ENCODE measurements at places on chromosomes 1 and 21.

GRCh38 chr21:44962403-44962966 is 22.7 kb downstream of the SLX9 start:
- no peak overlapping the region for H3K27ac ChIP-seq
- no peaks in the 10 kb centered on the region for H3K27me3 ChIP-seq
- H3K4me1 ChIP-seq: peaks cover 82% of the 10 kb centered on the region
- H3K36me3 ChIP-seq: no peaks in the 10 kb centered on the region

DNA sequence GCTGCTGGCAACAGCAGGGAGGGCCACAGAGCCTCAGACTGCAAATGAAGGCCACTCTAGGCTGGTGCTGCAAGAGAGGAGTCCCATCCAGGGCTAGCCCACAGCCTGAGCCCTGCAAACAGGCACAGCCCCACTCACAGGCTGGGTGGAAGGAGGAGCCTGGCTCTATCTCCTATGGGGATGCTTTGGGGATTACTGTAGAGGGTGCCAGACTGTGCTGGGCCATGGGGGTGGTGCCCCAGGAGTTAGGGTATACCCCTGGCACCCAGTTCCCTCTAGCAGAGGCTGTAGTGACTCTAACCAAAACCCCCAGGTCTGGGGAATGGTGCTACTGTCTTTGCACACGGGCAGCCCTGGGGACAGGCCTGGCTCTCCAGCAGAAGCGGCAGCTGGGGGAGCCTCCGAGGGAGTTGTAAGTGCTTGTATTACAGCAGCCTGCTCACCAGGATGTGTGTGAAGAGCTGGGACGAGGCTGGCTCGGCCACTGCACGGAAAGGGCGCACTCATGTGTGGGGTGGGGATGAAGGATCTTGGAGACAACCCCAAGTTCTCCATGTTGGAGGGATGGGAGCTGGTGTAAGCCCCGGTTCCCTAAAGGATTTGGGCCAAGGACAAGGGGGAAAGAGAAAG is 23.4 kb upstream of the EVA1B start:
- H3K36me3 ChIP-seq: peaks cover 81% of the 10 kb centered on the region
- H3K27ac ChIP-seq: no peak overlapping the region
- no peak overlapping the region for H3K4me3 ChIP-seq
- H3K4me1 ChIP-seq: peaks cover 32% of the 10 kb centered on the region
- H3K27me3 ChIP-seq: no peaks in the 10 kb centered on the region

GRCh38 chr1:20322081-20322824 is 31.6 kb downstream of the VWA5B1 start:
- H3K36me3 ChIP-seq: no peaks in the 10 kb centered on the region
- peaks cover 12% of the 10 kb centered on the region for H3K4me1 ChIP-seq
- no peak overlapping the region for H3K27ac ChIP-seq
- no peak for DNase-seq
- peaks cover 6% of the 10 kb centered on the region for H3K27me3 ChIP-seq

DNA sequence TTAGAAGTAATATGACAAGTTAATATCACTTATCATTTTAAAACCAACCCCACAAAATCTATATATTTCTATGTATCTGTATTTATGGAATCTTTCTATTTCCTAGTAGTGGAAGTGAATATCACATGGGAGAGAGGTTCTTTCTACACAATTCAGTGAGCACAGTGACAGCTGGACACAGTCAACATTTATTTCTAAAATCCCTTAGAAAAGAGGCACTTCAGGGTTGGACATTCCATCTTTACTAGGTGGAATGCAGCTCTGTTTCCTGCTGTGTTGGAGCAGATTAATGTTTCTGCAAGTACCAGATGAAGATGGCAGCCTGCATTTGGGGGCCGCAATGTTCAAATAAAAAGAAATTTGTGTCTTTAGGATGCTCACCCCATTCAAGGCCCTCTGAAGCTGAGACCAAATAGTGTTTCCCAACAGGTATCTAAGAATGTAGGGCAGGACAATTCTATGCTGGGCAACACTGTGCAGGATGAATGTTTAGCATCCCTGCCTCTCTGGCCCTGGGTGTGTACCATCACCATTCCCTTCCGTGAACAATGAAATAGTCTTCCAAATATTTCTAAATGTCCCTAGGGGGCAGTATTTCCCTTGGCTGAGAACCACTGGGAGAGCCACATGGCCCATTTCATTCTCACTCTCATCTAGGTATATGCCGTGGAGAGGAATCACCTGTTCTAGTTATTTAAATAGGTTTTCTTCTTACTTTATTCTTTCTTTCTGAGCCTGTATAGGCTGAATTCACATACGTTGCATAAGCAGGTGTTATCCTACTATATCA is 394.8 kb downstream of the PRDM2 start:
- no peak overlapping the region for H3K27ac ChIP-seq
- no peak for DNase-seq
- H3K36me3 ChIP-seq: no peaks in the 10 kb centered on the region

DNA sequence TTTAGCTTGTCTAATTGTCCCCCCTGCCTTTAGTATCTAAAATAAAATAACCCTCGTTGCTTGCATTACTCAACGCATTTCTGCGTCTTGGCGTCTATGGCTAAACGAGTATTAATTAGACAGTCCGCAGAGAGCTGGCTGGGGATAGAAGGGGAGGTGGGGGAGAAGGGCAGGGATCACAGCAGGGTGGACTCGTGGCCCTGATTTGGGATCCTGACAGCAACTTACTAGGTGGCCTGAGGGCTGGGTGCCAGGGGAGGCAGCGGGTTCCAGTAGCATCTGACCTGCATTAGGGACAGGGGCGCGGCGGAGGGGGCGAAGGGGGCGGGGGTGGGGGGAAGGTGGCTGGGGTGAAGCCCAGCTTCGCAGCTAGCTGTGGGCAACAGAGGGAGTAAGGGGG is 1.1 kb upstream of the BACE2 start:
- no peaks in the 10 kb centered on the region for H3K36me3 ChIP-seq
- no peaks in the 10 kb centered on the region for H3K27me3 ChIP-seq

GRCh38 chr1:8905582-8906191 is 27.2 kb upstream of the ENO1 start:
- DNase-seq: no peak
- H3K4me1 ChIP-seq: no peaks in the 10 kb centered on the region
- H3K27ac ChIP-seq: peak overlapping the region; percentile 30
- no peaks in the 10 kb centered on the region for H3K36me3 ChIP-seq

GRCh38 chr1:161187311-161187710 is 10.0 kb upstream of the B4GALT3 start:
- peaks cover 32% of the 10 kb centered on the region for H3K36me3 ChIP-seq
- H3K4me3 ChIP-seq: no peak overlapping the region
- H3K27ac ChIP-seq: no peak overlapping the region
- peaks cover 8% of the 10 kb centered on the region for H3K4me1 ChIP-seq
- no peaks in the 10 kb centered on the region for H3K27me3 ChIP-seq

GRCh38 chr1:210087058-210087457 is 145.5 kb upstream of the SERTAD4 start:
- no peaks in the 10 kb centered on the region for H3K4me1 ChIP-seq
- H3K4me3 ChIP-seq: no peak overlapping the region
- no peaks in the 10 kb centered on the region for H3K36me3 ChIP-seq
- DNase-seq: no peak

DNA sequence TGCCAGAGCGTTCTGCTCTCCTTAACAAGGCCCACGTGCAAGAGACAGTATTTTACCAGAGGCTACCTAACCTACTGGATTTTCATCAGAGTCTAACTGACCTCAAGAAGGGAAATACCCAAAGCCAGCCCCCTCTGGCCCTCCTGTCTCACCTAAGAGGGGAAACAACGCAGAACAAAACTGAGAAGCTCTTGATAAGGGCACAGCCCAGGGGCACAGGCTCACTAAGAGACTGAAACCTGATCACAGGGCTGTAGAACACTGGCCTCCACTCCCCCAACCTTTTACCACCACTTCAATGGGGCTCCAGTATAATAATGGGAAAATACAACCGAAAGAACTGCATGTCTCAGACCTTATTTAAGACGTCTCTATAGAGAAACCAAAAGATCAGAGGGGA is 449.5 kb upstream of the CAMK1G start:
- no peaks in the 10 kb centered on the region for H3K36me3 ChIP-seq
- no peaks in the 10 kb centered on the region for H3K4me1 ChIP-seq
- no peaks in the 10 kb centered on the region for H3K27me3 ChIP-seq
- no peak overlapping the region for H3K27ac ChIP-seq
- DNase-seq: no peak
- H3K4me3 ChIP-seq: no peak overlapping the region

DNA sequence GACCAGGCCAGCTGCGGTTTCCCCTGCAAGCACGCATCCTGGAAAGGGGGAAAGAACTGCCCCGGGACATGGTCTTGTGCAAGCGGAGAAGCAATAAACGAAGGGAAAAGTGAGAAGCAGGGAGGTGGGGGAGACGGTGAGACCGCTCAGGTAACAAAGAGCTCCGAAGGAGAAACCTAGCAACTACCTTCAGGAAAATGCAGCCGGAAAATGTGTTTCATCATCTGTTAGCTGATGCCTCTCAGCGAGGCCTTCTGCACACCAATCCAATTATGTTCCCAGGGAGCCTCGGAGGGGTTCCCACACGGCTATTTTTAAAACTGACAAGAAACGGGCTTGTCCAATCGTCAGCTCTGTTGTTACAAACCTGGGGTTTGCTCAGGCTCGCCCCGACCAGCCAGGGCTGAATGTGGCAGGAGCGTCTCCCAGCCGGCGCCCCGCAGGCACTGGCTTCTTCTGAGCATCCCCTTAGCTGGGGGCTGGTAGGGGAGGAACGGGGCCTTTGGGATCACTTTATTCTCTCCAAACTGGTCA is 3.4 kb downstream of the RIPK4 start:
- peaks cover 75% of the 10 kb centered on the region for H3K27me3 ChIP-seq
- H3K27ac ChIP-seq: no peak overlapping the region
- no peak overlapping the region for H3K4me3 ChIP-seq
- H3K36me3 ChIP-seq: no peaks in the 10 kb centered on the region
- DNase-seq: no peak

- no peak for DNase-seq
- peak overlapping the region; percentile 77 for H3K4me3 ChIP-seq
- peaks cover 45% of the 10 kb centered on the region for H3K4me1 ChIP-seq
- peak overlapping the region; percentile 86 for H3K27ac ChIP-seq
- no peaks in the 10 kb centered on the region for H3K27me3 ChIP-seq
- H3K36me3 ChIP-seq: no peaks in the 10 kb centered on the region
These were observed 1.1 kb upstream of the MARCKSL1 start for GRCh38 chr1:32336963-32337675.

DNA sequence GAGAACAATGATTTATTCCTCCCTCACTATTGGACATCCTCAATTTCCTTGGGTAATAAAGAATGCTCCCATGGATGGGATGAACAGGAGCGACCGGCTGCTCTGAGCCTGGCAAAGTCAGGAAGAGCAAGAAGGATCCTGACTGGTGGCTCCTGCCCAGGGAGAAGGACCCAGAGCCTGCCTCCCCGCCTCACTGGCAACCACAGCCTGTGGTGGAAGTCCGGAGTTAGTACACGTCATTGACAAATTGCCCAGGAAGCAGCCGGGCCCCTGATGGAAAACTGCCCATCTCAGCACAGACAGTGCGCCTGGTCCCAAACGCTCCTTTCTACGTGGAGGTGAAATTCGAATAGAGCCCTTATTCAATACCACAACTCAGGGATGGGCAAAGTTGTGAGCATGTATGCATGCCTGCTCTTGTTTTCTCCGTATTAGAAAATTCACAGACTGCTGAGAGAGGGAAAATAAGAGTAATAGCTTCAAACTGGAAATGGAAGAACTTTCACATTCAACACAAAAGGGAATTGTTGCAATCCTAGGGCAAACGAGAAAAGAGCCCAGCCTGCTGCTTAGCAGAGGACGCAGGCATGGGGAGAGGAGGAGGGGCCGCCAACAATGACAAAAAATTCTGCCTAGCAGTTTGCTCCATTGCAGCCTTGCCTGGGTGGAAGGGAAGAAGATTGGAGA is 397.1 kb upstream of the VAMP3 start:
- peaks cover 27% of the 10 kb centered on the region for H3K4me1 ChIP-seq
- no peaks in the 10 kb centered on the region for H3K27me3 ChIP-seq
- H3K27ac ChIP-seq: no peak overlapping the region
- no peaks in the 10 kb centered on the region for H3K36me3 ChIP-seq
- no peak overlapping the region for H3K4me3 ChIP-seq

Measured in heart right ventricle (tissue), 16 donors.